ENCODE measurements at places on chromosomes 2 and 18.
A peak's percentile ranks its signal among the peaks of the same experiment; 100 is the strongest.

DNA sequence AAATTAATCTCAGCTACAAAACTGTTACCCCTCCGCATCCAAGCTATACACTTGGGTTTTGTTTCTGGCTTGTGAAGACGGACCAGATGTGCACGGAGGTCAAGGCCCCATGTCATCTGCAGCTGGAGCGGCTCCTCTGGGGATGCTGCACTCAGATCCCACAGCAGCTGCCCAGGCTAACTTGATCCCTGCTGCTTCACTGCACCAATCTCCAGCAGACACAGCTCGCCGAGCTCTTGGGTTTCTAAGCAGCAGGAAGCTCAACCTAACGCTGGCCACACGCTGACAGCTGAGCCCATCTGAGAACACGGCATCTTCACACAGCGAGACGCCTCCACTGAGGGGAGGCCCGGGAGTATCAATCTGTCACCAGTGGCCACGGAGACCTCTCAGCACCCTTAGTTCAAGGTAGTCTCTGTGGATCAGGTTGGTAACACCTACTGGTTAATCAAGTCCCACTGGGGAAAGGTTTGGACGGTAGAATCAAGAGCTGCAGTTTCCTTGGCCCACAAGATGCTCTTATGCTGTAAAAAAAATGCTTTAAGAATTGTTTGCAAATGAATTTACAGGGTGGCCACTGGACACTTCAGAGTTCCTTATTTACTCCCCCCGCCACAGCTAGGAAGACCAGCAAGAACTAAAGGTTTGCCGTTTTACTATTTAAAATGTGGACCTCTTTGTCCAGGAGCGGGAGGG, 67.5 kb downstream of the EMILIN2 start:
- no peak for DNase-seq

- no peak for DNase-seq
Observed at GRCh38 chr2:210262036-210262435, 36.8 kb upstream of the ACADL start.

- no peak for DNase-seq
Observed at GRCh38 chr2:197911667-197912066, 107.3 kb downstream of the PLCL1 start.

DNA sequence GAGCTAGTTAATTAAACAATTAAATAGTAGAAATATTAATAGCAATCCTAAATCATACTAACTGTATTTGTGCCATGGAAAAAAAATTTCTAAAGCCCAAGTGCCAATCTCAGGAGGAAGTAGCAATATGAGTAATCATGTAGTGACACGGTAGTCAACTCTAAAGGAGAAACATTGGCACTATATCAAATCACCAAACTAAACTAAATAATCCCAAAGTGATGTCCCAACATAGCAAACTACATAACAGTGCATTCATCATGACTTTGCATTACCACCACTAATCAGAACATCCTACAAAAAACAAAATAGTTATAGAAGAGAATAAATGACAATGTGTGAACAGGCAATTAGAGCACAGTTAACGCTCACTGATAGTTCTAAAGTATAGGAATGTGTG, 195.1 kb downstream of the EXOC6B start:
- DNase-seq, result no peak

DNA sequence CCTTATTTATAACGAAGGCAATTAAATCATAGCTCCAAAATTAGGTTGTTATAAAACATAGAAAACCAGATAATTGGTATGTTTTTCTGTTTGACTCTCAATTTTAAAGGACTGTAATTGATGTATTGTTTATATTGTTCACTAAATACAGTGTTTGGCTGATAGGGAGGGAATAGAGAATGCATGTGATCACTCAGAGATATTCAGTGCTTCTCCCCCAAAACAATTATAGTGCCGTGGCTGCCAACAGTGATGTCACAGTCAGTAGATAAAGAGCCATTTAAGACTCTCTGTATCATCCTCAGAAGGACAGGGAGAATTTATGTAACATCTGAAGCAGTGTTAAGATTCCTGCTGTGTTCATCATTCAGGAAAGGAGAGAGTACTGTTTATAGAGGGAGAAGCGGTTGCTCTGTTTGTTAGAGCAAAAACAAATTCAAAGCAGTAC, 69.6 kb downstream of the PHLPP1 start:
- DNase-seq, result peak; percentile 76

DNA sequence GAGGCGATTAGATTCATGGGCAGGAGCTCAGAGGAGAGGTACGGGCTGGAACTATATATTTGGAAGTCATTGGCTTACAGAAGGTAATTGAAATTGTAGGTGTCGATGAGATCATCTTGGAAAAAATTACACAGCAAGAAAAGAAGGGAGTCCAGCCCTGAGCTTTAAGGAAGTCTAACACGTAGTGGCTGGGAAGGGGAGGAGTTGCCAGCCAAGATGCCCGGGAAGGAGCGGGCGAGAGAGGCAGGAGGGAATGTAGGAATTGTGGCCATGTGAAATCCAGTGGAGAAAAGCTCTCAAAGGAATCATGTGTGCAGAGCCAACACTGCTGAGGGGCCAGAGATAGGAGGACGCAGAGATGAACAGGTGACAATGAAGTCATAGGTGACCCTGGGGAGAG, 25.6 kb upstream of the SCYGR1 start:
- no peak for DNase-seq

DNA sequence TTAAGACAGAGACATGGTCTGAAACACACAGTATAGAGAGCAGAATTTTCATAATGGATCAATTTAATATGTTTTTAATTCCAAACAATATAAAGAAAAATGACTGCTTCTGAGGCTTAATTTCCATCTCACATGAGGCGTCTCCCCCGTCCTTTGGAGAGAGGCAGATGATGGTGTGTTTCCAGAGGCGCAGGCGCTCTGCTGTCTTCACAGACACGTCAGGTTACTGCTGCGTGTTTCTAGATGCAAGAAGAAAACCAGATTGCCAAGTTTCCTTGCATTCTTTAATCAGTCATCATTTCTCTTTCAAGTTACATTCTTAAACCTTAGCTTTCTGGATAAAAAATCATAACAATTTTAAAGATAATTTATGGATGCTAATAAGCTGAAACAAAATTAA, 160.2 kb downstream of the ATP9B start:
- DNase-seq, result no peak

- DNase-seq, result no peak
Observed at GRCh38 chr18:48977914-48978313, 27.1 kb upstream of the SMAD7 start.

- DNase-seq, result no peak
Observed at GRCh38 chr2:234752966-234753365, 198.9 kb upstream of the SH3BP4 start.

- no peak for DNase-seq
Observed at GRCh38 chr2:157170299-157170698, 87.2 kb upstream of the GALNT5 start.

- no peak for DNase-seq
Observed at GRCh38 chr2:20419007-20419576, 27.8 kb upstream of the RHOB start.

DNA sequence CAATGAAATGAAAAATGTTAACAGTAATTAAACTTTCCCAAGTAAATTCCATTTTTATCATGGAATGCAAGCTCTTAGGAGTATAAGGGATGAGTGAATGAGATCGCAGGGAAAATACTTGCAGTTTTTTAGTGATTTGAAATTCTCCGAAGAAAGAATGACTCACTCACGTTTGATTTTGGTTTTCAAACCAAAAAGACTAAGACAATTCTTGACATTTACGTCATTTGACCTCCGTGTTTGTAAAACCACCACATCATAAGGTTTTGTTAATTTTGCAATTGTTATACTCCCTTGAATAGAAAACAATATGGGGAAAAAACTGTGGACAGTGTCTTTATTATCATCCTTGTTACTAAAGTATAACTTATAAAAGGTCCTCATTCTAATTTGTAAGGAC, 29.4 kb downstream of the COL4A4 start:
- no peak for DNase-seq

- no peak for DNase-seq
Observed at GRCh38 chr2:40244675-40245074, 207.2 kb downstream of the SLC8A1 start.

DNA sequence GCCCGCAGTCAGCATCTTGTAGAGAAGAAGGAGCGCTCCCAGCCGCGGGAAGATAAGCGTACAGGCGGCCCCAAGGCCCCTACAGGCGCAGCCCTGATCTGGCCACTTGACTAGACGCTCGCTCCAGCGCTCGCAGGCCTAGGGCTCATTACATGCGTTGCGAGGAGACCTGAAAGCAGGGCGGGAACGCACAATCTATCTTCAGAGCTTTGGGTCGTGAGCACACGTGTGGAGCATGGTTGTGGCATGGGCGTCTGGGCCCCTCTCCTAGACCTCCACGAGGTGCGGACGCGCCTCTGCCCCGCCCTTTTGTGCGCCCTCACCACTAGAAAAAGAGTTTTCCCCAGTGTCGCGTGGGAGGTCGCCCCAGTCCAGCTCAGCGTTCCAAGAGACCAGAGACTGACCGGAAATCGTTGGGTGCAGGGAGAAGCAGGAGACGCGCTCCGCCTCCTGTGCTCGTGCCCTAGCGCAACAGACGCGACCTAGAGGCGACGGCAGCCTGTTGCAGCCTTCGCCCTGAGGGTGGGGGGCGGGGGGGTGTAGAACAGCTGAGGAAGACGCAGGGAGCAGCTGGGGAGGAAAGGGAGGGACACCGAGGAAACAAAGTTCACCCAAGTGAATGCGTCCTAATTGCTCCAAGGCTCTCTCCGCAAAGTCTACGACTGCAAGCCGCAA, 12.6 kb downstream of the NR4A2 start:
- DNase-seq, result no peak

DNA sequence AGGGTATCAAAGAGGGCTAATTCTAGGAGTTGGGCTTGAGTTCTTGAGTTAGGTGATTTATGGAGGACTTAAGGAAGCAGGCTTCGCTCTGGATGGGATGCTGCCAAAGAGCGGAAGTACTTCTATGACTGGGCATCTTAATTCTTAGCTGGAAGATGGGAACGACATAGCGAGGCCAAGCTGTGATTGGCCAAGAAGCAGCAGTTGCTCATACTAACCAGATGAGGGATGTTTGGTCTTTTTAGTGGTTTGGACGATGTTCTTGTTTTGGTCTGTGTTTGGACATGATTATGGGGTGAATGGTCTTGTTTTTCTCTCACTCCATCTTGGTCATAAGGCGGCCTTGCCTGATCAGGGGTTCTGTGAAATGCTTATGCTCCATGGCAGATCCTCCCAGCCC, 133.7 kb downstream of the MSH2 start:
- no peak for DNase-seq

GRCh38 chr2:63843093-63843492, 1.4 kb downstream of the UGP2 start:
- DNase-seq, result no peak

DNA sequence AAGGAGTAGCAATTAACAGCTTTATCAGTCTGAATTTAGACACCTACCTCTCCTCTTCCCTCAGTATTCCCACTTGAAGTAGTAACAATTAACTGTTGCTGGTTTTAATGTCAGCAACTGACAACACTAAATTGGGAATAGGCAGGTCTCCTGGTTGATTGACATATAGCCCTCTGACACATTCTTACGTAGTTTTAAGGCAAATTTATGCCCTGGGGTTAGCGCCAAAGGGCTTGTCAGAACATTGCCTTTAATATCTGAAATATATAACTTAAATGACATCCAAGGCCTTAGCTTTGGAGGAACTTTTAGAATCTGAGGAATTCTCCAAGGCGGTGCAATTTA, 7.4 kb downstream of the ASXL3 start:
- DNase-seq, result no peak

GRCh38 chr2:125168442-125168841, 1143.4 kb downstream of the CNTNAP5 start:
- no peak for DNase-seq

DNA sequence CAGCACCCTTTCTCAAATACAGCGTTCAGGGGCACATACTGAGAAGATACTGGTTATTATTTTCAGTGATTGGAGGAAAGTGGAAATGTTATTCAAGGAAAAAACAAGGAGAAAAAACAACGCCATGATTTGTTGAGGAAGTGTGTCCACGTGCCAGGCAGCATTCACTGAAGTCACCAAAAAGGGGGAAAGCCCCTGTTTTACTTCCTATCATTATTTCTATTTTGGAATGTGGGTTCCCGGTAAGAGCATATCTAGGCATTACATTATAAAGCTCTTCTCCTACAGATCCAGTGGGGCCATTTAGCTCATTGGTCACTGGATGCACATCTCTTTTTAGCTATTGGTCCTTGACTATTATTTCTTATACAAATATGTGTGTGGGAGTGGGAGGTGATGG, 518.7 kb downstream of the TXNL1 start:
- no peak for DNase-seq

GRCh38 chr18:68742206-68742605, 27.3 kb upstream of the TMX3 start:
- no peak for DNase-seq
